ENCODE measurements at places on chromosomes 1 and 21.

DNA sequence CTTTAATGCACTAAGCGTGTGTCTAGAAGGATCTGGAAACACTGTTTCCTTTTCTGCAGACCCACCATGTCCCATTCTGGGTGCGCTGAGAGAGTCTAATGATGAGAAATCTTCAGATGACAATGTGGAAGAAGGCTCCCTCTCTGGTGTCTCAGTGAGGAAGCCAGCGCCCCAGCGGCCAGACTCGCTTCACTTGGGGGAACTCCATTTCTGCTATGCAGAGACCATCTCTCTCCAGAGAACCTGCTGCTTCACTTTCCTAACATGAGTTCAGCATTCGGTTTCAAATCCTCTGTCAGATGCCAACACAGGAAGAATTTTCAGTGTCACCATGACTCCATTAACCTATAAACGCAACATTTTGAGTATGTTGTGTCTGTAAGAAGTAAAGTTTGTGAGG is 121.8 kb downstream of the SYF2 start:
- no peak for ATAC-seq

DNA sequence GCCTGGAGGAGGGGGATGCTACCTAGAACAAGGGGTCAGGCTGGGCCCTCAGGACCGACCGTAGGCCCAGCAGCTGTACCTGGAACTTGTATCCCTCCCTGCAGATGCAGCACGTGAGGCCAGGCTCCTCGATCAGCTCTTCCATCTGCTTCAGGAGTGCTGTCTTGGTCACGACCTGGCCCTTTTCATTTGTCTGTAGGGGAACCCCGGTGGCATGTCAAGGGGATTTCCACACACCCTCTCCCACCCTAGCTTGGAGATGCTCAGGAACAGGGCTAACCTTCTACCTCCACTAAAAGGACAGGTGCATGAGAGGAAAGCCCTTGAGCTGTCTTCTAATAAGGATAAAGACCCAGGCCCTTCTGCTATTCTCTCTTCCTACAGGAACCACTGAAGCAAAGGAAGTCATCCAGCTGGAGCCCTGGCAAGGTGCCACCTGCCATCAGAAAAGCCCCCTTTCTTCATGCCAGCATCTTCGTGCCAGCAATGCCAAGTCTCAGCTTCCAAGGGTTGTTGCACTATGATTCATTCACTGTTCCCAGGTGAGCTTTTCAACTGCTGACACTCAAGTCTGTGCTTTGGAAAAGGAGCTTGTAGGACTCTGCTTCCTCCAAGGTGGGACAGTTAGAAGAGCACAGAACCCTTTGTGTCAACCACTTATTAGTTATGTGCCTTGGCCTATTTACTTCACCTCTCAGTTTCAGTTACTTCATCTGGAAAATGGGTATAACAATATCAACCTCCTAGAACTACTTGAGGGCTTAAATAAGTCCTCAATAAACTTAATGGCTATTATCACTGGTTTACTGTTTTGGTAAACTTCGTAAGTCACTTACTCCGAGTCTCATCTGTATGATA is 122.1 kb downstream of the UBR4 start:
- no peak for ATAC-seq

- no peak for ATAC-seq
Measured at GRCh38 chr1:21935393-21935804, 1.7 kb downstream of the HSPG2 start.

GRCh38 chr1:26666855-26667254 is 29.0 kb upstream of the ARID1A start:
- ATAC-seq, result no peak

Data from gastroesophageal sphincter (tissue), 4 donors.